ENCODE measurements at places on chromosomes 13 and 19.

DNA sequence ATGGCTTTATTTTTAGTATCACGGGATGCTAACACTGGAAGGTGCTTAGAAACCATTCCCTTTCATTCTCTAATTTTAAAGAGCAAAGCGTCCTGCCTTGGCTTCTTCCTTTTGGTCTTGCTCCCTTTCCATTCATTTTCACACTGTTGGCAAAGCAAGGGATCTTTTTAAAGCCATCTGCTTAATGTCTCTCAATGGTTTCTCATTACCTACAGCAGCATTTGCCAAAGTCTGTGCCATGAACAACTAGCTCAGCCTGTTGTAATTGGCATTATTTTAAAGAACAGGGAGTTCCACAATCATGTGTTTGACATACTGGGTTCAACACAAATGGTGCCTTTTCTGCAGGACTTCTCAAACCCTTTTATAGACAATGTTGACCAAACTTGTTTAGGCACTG is 444.3 kb downstream of the GPC6 start:
- no peak for DNase-seq

GRCh38 chr13:67204764-67205163 is 25.4 kb downstream of the PCDH9 start:
- DNase-seq = no peak

DNA sequence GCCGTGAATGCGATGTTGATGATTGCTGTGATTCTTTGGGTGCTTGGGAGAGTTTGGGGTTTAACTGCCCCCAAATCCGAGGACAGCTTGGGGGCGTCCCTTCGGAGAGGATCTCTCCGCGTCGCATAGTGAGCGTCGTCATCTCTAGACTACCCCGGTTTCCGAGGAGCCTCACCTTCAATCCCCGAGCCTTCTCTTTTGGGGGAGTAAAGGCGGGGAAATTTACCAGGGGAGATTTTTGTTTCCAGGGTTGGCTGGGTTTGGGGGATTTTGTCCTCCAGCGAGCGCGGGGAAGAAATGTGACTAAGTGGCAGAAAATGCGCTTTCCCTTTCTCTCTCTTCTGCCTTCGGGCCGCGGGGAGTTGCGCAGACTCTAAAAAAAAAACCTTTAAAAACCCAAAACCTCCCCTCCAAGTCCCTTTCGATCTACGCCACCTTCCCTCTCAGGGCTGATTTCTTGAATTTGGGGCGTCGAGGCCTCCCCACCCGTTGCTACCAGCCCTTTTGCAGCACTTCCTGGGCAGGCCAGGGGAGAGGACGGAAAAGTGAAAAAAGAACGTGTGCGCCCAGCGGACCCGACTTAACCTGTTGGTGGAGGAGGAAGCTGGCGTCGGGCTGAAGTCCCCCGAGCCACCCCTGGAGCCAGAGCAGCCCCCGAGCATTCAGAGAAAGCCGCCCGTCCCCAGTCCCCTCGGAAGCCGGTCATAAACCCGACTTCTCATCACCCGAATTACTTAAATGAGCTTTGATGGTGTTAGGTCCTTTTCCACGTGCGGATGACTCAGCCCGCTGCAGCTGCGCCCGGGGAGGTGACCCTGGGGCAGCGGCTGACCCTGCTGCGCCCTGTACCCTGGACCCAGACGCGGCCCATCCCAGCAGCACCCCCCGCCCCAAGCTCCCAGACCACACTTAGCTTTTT is 17.7 kb downstream of the NFIX start:
- DNase-seq = peak; percentile 67

DNA sequence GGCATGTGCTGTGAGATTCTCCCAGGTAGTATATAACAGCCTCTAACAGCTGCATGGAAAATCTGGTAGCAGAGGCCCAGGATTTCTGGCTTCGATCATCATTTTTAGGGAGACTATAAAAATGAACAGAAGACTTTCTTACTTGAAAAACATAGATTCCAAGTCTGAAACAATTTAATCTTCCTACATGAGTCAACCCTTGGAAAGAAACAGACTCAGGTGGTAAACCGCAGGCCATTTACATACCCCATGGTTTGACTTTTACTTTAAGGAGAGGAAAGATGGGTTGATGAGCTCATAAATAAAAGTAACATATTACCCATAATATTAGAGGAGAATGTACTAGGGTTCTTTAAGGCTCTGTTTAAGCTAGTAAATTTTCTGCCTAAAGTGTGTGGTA is 121.6 kb downstream of the CYSLTR2 start:
- no peak for DNase-seq

GRCh38 chr13:43319617-43320444 is 296.4 kb downstream of the DNAJC15 start:
- no peak for DNase-seq

DNA sequence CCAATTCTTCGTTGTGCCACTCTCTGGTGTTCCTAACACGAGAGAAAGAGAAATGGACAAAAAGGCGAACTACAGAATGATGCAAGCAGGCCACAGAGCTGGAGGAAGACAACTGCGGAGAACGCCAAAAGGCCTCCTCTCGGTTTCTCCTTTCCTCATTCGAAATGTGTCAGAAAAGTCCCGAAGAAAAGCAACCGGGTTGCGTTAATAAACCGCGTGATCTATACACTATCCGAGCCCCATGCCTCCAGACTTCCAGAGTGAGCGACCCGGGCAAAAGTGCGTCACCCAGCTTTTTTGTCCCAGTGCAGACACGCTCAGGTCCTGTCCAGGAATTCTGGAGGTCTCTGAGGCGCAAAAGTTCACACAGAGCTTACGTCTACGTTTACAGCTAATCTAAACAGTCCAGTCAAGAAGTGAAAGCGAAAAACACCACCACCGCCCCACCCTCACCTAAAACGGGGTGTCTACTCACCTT is 413 bp downstream of the N4BP2L2 start:
- DNase-seq = peak; percentile 94

- peak; percentile 65 for DNase-seq
Measured at GRCh38 chr19:28472843-28473242, 740.1 kb downstream of the UQCRFS1 start.

GRCh38 chr13:50080911-50081678 is 65.9 kb downstream of the KCNRG start:
- DNase-seq = no peak

- DNase-seq = no peak
Measured at GRCh38 chr19:7718668-7719067, 13.2 kb downstream of the CLEC4G start.

DNA sequence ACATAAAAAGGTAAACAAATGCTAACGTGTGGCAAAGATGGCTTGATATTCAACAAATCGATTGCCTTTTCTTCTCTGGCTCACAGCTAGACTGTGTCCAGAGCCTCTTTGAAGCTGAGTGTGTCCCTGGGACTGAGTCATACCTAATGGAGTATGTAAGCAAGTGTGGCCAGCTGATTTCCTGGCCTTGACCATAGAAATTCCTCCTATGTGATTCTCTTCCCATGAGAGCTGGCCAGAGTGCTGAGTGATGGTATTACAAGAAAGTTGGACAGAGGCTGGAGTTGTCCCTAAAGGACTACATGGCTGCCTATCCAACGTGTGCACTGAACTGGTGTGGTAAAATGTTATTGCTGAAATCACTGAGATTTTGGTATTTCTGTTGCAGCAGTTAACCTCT is 320.1 kb upstream of the SLC10A2 start:
- no peak for DNase-seq

DNA sequence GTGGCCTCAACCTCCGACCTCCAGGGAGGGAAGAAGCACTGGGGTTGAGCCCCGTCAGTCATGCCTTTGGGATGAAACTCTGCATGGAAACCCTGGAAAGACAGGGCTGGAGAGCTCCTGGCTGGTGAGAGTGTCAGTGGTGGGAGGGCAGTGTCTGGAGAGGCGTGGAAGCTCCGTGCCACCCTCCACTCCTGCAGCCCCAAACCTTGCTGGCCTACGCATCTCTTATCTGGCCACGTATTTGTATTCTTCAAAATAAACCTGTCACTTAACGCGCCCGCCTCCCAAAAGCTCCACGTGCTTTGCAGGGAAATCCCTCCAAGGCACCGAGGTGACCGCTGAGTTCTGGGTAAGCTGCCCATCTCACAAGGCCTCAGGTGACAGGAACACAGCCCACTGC is 84.3 kb downstream of the TEX29 start:
- no peak for DNase-seq

Measured in inflammatory macrophage treated with lipopolysaccharide for 4 hours (primary cell).